ENCODE measurements at places on chromosomes 7 and 10.

DNA sequence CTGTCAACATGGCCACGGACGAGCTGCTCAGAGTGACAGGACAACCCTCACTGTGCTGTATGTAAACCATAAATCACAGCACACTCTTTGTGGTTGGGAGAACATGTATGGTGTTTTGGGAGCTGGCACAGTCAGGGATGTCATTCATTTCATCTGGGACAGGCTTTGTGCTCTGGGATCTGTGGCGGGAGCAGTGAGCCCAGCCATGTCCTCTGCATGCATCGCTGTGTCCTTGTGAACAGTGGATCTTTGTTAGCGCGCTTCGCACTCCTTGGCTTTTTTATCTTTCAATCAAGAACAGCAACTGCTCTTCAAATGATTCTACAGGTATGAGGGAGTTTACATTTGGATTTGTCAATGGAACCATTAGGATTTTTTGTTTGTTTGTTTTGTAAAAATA, 7.1 kb downstream of the CCM2 start:
- no peak for DNase-seq

GRCh38 chr10:24310104-24310503, 101.2 kb downstream of the KIAA1217 start:
- no peak for DNase-seq

DNA sequence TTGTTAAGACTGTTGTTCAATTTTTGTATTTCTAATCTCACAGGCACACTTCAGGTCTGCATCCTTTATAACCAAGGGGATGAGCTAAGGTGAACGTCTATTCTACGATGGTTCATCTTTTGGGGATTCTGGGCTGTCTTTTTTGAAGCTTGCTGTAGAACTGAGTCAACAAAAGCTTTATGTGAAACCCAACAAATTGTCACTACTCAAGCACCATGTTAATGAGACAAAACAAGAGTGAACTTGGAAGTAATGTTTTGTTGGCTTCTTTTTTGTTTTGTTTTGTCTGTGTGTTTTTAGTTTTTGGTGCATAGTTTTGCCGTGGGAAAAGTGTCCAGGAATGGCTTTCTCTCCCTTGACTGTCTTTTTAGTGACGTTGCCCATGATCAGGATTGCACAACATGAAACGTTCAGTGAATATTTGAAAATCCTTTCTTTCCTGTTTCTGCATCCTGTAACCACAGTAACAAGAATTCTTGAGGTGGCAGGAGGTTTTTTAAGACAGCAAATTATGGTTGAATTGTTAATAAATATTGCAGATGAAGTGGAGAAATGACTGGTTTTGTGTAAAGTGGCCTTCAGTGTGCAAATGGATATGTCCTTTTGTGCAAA, 65.6 kb downstream of the WIPF3 start:
- no peak for DNase-seq

GRCh38 chr7:107234436-107234835, 65.6 kb downstream of the HBP1 start:
- DNase-seq = no peak

GRCh38 chr10:129694691-129695243, 227.7 kb downstream of the MGMT start:
- no peak for DNase-seq

- no peak for DNase-seq
Measured at GRCh38 chr10:55979203-55979602, 381.9 kb downstream of the ZWINT start.

Data from suppressor macrophage (primary cell).